Right forelimb (tissue), 1 donor: ENCODE measurements at places on chromosomes 6 and 20.
A peak's percentile ranks its signal among the peaks of the same experiment; 100 is the strongest.

DNA sequence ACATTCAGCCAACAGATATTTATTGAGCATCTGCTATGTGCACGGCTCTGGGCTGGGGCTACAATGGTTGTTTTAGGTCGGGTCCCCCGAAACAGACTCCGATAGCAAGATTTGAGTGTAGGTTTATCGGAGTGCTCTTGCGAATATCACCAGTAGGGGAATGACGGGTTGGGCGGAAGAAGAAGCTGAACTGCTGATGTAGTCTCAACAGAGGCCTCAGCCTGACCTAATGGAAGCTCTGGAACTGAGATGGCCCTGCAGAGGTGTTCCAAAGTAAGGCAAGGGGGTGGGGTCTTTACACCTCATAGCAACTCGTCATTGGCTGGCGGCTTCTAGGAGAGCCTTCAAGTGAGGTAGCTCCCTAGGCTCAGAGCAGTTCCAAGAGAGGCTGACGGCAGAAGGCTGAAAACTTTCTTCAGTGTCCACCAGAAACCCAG is 1.1 kb downstream of the L3MBTL1 start:
- no peak for DNase-seq

- no peak for DNase-seq
Measured at GRCh38 chr6:35021004-35021403, 120.1 kb downstream of the TCP11 start.

GRCh38 chr6:64294034-64294433 is 658.4 kb downstream of the PHF3 start:
- no peak for DNase-seq

GRCh38 chr20:2297357-2297728 is 1.5 kb downstream of the TGM3 start:
- DNase-seq: no peak

- DNase-seq: no peak
Measured at GRCh38 chr6:41560431-41561192, 14.4 kb downstream of the FOXP4 start.

DNA sequence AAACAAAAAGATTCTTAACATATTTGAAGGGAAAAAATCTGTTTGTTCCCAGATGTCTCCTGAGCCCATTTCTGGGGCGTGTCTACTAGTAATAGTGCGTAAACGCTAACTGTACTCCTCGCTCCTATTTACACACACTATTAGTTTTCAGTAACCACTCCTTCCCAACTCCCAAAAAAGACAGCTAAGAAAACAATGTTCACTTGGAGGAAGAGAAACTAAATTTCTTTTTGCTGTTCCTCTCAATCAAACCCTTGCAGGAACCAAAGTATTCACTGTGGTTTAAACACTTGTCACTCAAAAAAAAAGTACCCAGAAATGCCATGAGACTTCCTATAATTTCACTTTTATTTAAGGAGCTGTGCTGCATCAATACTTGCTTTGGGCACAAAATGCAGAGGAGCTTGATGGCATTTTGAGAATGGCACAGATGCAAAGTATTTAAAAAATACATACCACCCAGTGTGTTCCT is 118.2 kb downstream of the BACH2 start:
- no peak for DNase-seq

DNA sequence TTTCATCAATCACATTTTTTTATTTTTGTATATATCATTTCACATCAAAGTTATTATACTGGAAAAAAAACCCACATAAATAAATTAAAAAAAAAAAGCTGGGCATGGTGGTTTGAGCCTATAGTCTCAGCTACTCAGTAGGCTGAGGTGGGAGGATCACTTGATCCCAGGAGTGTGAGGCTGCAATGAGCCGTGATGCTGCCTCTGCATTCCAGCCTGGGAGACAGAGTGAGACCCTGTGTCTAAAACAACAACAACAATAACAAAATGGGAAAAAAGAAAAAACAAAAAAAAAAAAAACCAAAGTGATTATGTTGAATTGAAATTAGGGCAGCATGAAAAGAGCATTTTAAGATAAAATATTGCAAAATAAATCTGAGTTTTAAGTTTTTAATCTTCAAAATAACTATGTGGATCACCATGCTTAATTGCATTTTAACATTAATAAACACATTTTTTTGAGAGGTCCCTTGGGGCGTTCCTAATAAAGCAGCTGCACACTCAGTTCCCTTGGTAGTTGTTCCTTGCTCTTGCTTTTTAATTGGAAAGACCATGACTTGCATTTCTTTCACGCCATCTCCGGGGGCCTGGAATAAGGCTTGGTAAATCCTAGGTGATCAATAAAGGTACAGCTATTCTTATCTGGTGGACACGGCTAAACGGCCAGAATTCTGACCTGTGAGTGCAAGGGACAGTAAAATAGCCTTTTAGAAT is 15.1 kb downstream of the NOX3 start:
- no peak for DNase-seq

DNA sequence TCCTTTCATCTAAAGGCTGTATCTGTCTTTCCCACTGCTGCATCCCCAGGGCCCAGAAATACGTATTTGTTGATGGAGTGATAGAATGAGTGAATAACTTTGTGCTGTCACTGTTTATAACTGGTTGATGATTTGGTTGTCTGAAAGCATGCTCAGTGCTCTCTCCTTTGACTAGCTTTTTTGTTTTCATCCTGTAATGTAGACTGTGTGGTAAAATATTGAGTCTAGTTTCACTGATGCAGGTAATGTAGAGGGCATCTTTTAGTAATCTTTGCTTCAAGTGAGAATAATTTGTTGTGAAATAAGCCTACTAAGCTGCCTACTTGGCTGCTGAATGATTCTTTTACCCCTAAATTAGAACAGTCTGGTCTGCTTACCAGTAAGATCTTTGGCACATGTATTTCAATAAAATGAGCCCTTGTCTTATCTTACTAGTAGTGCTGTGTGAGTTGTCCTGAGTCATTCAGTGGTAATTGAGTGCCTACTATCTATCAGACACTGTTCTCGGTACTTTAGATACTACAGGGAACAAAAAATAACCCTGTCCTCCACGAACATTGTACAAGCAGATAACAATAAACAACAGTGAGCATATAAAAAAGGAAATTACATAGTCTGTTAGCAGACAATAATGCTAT is 39.9 kb downstream of the MAPK14 start:
- DNase-seq: no peak

- no peak for DNase-seq
Measured at GRCh38 chr6:139475241-139475640, 100.8 kb upstream of the CITED2 start.

DNA sequence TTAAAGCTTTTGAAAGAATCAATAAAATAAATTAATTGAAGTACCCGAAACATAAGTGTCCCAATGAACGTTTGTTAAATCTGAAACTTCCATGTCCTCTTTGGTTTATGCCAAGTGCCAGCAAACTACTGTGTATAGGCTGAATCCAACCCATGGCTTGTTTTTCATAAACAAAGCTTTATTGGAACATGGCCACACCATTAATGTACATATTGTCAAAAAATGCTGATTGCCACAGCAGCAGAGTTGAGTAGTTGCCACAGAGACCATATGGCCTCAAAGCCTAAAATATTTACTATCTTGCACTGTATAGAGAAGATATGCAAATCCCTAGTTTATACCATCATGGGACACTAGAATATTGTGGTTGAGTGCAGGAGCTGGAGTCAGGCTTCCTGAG is 406.1 kb downstream of the MAFB start:
- DNase-seq: no peak

DNA sequence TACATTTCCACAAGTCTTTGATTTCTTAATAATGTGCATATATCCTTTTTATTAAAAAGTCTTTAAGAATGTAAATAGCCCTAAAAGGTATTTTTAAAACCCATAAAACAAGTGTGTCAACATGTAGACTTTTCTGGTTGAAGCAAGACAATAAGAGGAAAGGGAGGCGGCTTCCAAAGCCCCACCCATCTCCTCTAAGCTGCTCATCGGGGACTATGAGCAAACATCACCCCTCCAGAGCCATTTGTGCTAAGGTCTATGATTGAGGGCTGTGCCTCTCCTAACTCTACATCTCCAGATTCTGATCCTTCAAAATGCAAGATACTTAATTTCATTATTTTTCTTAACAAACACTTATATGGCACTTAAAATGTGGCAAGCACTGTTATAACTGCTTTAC is 2.5 kb upstream of the NAA20 start:
- no peak for DNase-seq

DNA sequence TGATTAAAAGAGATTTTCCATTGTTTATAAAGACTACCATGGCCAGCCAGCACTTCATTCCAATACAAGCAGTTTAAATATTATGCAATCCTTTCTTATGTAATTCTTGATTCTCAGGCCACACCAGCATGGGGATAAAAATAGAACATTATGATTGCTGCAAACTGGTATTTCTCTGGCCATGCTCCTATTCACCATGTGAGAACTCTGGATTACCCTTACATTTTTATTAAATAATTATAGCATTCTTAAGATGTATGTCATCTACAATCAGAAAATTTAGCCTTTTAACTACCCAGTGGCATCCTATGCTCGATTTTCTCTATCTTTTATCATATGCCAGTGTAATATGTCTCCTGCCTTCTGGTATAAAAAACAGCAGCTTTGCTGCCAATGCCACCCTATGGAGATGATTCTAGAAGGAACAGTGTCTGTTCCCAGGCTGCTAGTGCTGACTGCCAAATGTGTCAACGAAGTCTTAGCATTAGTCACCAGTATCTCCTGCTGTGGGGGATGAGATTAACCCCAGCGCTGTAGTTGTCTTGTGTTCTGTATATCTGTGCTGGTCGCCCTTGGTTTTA is 501.4 kb downstream of the BCKDHB start:
- no peak for DNase-seq

DNA sequence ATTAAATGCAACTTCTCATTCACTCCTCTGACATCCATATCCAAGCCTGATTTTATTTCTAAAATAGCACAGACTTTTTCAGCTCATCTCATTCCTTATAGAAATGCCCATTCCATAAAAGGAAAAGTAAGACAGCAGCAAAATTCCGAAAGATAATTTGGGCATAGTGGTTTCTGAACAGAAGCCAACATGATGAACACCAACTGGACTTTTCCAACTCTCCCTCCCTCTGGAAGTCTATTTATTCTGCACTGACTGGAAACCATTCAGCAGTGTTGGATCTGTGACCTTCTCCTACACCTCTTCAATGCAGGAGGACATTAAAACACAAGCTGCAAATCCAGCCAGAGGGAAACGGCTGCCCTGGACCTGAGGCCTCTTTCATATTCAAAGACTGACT is 306.2 kb upstream of the NT5E start:
- peak; percentile 54 for DNase-seq

DNA sequence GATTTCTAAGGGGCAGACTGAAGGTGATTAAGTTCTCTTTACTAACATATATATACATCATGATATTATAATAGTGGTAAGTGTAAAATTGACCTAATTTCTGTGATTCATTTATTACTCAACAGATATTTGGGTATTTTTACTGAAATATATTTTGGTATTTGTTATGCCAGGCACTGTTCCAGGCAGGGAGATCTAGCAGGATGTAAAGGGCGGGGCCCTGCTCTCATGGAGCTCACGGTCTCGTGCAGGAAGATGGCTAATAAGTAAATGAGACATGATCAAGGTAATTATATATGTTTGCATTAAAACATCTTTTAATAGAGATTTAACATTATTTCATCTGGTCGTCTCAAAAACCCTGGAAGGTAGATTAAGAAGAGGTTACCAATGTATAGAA is 27.7 kb downstream of the FAM50B start:
- DNase-seq: no peak

DNA sequence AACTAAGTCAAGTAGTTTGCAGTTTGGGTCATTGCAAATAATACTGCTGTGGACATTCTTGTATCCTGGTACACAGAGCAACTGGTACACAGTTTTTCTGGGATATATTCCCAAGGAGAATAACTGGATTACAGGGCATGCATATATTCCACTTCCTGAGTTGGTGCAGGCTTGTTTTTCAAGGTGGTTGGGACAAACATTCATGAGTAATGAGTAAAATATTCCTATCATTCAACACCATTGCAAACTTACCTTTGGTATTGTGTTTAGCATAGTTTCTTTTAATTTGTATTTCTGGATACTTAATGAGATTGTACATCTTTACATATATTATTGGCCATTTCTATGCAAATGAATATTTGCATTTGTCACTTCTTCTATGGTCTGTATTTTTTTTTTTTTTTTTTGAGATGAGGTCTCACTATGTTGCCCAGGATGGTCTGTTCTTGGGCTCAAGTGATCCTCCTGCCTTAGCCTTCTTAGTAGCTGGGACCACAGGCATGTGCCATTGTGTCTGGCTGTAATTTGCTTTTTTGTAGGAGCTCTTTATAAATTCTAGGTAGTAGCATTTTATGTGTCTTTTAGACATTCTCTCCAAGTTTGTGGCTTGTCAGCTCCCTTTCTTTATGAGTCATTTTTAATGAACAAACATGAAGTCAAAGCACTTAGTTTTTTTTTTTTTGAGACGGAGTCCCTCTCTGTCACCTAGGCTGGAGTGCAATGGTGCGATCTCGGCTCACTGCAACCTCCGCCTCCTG is 158.7 kb downstream of the SOX4 start:
- DNase-seq: no peak

DNA sequence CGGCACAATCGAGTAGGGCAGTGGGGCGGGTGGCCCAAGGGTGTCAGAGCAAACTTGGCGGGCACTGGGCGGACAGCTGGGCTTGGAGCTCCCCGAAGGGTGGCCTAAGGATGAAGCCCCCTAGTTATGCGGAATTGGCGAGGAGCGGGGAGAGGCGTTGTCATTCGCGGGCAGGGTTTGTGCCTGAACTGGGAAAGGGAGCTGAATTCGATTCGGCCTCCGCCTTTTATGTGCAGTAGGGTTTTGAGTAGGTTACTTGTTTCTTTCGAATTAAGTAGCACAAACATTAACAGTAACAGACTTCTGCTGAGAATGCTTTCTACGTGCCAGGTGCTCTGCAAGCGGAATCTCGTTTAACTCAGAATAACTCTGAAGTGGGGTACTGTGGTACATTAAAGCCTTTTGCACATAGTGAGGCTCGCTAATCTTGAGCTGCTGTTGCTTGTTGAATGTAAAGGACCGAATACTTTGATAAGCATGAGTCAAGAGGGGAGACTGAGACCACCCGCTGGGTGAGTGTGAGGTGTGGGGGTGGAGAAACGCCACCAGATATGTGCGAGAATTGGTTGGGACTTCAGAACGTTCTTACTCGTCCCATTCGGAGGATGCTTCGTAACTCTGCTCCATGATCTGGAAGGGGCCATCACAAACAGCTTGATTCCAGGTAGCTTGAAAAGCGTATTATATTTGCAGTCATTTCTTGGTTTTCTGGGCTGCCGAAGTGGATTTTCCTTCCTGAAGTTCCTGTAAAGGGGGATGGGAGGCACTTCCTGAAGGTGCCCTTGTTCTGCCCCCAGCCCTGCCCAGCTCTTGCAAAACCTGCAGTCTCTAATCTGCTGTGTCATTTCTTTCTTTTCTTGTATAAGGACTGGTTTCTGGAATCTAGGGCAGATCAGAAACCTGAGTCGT is 833 bp downstream of the RAB5IF start:
- peak; percentile 52 for DNase-seq

- no peak for DNase-seq
Measured at GRCh38 chr6:56874328-56874727, 80.6 kb upstream of the BEND6 start.

- no peak for DNase-seq
Measured at GRCh38 chr20:44973053-44973452, 6.7 kb downstream of the STK4 start.

- no peak for DNase-seq
Measured at GRCh38 chr6:87784690-87785089, 82.7 kb upstream of the AKIRIN2 start.
